ENCODE measurements at places on chromosomes 7 and 10.

- DNase-seq: no peak
These were observed 763.1 kb upstream of the COBL start for GRCh38 chr7:52079726-52080125.

DNA sequence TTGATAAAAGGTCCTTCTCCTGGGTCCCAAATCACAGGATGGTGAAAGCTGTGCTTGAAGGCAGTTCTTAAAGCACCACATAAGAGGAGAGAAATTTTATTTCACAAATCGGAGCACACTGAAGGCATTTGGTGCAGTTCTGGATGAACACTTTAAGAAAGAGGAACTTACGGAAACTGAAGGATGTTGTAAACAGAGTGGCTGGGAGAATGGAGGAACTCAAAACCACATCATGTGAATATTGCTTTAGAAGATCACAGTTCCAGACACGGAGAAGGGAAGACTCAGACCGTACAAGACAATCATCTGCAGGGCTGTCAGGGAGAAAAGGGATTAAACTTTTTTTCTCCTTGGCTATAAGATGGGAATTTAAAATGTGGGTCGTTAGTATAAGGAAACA, 9.0 kb upstream of the GPR141 start:
- DNase-seq: no peak

- no peak for DNase-seq
These were observed 3.3 kb downstream of the FRAT2 start for GRCh38 chr10:97331153-97331703.

GRCh38 chr7:125375942-125376341, 446.3 kb upstream of the POT1 start:
- no peak for DNase-seq

DNA sequence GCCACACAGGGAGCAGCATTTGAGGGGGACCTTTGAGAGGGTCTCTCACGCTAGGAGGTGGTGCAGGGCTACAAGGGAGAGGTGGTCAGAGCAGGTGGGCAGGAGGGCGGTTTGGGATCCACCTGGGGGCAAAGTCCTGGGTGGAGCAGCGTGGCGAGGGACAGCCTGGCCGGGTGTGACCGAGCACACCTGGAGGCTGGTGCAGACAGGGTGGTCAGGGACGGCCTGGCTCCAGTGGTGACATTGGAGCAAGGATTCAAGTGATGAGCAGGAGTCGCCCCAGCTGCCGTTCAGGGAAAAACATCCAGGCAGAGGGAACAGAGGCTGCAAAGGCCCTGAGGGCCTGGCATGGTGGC, 36.0 kb downstream of the CLIP2 start:
- no peak for DNase-seq

GRCh38 chr7:81685270-81685868, 84.5 kb downstream of the HGF start:
- DNase-seq: no peak

GRCh38 chr7:48244864-48245271, 73.6 kb downstream of the ABCA13 start:
- DNase-seq: no peak

- no peak for DNase-seq
These were observed 191.8 kb downstream of the TNS3 start for GRCh38 chr7:47389923-47390630.

- DNase-seq: no peak
These were observed 24.2 kb upstream of the LIPN start for GRCh38 chr10:88735661-88736060.

GRCh38 chr7:15016766-15017165, 114.2 kb upstream of the DGKB start:
- DNase-seq: no peak

DNA sequence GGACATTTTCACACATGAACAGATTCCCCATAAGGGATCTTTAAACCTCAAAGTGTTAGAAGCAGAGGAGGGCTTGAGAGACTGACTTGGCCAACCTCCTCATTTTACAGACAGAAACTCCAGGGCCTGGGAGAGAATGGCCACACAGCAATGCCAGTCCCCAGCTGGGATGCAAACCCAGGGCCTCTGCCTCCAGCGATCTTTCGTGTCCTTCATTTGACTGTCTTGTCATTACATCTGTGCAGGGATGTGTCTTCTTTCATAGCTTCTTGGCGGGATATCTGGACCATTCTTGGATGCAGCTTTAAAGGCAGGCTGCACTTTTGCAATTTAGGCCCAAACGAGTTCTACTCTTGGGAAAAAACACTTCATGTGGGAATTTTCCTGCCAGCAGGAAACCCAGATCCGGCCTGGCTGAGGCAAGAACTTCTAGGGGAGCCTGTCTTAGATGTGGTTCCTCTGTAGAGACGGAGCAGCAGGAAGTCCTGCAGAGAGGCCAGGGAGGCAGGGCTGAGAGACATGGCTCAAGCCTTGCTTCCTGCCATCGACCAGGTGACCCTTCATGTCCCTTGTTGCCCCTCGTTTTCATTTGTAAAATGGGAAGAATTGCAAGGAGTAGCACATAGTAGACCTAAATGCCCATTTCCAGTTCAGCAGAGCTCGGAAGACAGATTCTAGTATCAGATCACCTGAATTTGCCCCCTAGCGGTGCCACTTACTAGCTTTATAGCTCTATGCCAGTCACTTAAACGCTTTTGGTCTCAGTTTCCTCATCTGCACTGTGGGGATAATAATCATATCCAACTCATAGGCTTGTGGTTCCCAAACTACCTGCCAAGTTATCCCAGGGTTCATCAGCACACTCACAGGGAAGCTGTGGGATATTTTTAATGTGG, 43.9 kb upstream of the SLC29A3 start:
- no peak for DNase-seq

GRCh38 chr7:158997471-158997870, 141.1 kb downstream of the DYNC2I1 start:
- DNase-seq: no peak

DNA sequence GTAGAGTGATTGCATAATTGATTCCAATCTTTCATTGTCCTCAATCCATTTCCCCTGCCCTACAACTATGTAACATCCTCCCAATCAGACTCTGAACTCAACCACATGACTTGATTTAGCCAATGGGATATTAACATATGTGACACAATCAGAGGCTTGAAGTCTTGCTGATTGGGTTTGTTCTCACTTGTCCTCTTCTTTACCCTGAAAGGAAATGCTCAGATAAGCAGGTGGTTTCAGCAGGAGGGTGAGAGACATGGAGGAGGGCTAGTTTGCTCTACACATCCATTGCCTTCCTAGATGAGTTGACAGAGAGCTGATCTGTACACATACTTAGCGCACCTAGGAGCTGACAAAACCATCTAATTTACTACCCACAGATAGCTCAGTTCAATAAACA, 669.4 kb downstream of the NRG3 start:
- DNase-seq: no peak

DNA sequence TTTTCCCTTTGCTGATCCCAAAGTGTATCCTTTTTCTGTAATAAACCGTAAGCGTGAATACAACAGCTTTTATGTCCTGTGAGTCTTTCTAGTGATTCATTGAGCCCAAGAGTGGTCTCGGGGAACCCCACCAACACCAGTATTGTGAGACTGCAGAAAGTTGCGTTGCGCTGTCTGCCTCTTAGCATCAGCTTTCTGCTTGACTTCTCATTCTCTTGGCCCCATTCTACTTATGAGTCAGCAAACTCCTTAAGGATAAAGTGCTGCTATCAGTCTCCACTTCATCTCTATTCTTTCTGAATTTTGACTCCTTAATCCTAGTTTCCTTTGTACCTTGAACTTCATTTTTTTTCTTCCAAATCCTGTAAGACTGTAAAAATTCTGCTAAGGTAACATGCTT, 184.3 kb upstream of the MBL2 start:
- DNase-seq: no peak

- no peak for DNase-seq
These were observed 81.1 kb downstream of the SVIL start for GRCh38 chr10:29553544-29554250.

GRCh38 chr7:1973321-1974251, 259.2 kb downstream of the MAD1L1 start:
- DNase-seq: no peak

DNA sequence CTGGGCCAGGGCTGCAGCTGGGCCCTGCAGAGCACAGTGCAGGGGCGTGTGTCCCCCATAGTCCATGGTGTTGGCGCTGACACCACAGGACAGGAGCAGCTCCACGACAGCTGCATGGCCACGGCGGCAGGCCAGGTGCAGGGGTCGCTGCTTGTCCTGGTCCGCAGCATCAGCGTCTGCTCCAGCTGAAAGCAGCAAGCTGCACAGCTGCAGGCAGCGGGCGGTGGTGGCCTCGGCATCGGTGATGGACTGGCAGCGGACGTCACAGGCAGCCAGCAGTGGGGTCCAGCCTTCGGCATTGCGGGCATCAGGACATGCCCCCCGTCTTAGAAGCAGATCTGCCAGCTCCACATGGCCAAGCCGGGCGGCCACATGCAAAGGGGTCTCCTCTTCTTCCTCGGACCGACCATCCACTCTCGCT, 6.0 kb downstream of the ASB10 start:
- no peak for DNase-seq

- DNase-seq: no peak
These were observed 243.0 kb downstream of the POLR1F start for GRCh38 chr7:19465861-19466260.

DNA sequence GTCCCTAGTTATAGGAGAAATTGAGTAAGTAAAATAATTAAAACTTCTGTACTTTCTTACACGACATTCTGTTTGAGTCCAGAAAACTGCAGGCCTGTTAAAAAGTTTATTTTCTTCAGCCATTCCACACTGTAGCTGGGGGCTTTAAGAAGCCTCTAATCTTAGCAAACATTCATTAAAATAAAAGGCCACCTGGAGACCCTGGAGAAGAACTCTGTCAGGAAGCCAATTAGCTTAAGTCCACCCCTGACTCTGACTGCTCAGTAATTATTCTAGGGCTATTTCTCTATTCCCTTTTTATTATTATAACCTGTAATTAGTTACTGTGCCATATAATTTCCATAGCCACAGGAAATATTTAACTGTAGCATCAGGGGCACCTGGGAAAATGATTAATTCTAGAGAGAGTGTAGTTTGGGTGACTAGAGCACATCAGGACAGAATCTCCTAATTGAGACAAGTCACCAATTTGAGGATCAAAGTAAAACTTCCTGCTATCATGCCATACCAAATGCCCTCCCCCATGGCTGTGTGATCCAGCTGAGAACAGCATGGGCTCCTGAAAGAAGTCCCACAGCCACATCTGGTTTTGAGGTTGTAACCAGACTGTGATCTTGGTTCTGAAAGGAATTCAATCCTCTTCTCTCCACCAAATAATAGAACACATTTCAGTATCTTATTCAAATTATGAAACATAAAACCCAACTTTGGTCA, 1302.3 kb downstream of the XPNPEP1 start:
- DNase-seq: no peak

Data from NCI-H526 treated with DMSO at 0.1 percent for 48 hours (cell line).